NCI-H1694 (cell line): ENCODE measurements at places on chromosomes 6 and 20.

DNA sequence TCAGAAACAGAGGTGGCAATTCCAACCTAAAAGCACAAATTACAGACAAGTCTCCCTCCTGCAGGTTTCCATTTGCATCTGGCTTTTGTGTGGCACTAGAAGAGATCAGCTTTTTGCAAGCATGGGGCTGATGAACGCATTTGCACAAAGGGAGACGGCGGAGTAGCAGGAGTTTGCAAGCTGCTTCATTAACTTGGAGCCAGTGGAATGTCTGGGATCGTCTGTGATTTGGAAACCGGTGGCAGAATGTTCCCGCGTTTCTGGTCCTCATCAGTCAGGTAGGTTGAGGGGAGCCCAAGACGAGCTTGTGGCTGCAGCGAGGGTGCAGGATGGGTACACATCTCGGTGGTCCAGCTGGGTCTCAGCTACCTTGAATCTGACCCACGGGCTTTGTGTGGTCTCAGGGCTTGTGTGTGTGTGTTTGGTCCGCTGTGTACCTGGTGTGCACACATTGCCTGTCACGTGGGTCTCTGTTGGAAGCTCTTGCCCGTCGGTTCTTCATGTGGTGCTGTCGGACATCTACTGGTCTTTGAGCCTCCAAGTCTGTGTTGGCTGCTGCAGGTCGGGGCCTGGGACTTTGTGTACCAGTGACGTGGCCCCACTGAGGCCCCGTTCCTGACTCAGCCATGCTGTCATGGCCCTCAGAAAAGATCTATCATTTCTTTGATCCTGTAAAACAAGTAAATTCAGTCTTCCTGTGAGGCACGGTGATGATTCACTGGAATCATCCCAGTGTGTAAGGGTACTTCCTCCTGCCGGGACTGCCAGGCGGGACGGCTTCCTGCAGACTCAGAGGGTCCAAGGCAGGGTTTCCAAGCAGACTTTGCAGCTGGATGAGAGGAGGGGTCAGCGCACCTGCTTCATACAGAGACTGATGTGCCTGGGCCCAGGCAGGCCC lies 12.4 kb upstream of the MYT1 start:
- DNase-seq, result no peak

DNA sequence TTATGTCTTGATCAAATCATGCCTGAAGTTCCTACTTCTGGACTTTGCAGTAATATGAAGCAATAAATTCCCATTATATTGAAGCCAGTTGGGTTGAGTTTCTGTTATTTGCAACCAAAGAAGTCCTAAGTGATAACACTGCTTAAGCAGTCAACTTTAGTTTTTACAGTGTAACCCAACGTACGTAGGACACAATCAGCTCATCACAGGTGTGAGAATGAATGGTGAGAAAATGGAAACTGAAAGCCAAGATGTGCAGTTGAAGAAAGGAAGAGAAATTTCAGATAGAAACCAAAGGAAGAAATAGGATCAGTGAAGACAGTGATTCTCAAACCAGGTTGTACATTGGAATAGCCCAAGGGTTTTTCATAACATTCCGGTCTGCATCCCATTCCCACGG lies 211.4 kb upstream of the ZFP64 start:
- DNase-seq, result no peak

DNA sequence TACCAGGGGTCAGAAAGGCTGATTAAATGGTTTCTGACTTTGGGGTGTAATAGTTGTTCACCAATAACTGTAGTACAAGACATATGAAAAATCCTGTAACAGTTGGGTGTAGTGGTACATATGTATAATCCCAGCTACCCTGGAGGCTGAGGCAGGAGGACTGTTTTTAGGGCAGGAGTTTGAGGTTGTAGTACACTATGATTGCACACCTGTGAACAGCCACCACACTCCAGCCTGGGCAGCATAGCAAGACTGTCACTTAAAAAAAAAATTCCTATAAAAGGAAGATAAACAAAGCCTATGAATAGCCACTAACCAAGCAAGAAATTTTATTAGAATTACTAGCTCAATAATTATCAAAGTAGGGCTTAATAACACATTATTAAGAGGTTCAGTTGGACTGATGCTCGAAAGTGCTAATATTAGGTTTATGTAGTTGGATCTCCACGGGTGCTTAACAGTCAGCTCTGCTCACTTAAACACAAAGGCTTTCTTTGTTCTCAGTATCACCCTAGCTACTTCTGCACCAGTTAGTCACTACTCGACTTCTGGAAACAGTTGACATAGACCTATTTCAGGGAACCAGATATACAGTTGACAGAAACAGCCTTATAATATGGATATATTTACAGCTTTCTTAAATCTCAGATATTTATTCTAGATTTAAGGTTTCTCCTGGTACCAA lies 113.0 kb downstream of the MTFR2 start:
- no peak for DNase-seq

DNA sequence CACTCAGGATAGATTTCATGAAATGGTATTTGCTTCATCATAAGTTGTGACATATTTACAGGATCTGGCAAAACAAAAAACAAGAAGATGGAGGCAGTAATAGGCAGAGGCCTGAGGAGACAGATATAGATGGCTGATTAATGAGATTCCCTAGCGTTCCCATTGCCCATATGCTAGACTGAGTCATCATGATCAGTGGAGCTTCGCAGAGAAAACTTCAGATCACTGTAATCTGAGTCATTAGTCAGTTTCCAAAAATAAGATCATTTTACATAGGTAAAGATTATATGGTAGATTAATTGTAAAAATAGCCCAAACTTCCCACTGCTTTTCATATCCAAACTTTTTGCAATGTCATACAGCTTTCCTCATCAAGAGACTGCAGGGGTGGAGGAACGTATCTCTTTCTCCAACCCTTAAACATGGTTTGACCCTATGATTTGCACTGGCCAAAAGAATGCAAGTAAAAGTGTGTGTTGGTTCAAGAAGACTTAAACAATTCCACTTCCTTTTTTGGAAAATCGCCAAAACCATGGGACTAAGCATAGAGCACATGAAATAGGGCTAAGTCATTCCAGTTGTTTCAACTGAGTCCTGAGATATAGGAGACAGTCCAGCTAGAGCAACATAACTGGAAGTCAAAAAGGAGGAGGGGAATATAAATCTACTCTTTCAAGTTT lies 626.0 kb downstream of the RNF144B start:
- no peak for DNase-seq

DNA sequence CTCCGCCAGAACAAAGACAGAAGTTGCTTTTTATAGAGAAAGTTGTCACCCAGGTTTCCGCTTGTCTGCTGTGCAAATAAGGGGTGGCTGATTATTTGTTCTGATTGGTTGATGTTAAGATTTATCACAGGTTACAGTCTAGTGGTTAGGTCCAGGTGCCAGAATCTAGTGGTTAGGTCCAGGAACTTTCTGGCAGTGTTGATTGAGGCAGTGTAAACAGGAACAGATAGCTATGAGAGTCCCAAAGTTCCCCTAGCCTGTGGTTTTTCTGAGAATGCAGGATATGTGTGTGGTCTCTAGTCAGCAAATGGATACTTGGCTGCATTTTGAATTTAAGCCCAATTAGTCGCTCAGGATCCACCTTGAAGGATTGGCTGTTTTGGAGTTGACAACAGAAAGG lies 148.0 kb downstream of the TMEM200A start:
- no peak for DNase-seq

DNA sequence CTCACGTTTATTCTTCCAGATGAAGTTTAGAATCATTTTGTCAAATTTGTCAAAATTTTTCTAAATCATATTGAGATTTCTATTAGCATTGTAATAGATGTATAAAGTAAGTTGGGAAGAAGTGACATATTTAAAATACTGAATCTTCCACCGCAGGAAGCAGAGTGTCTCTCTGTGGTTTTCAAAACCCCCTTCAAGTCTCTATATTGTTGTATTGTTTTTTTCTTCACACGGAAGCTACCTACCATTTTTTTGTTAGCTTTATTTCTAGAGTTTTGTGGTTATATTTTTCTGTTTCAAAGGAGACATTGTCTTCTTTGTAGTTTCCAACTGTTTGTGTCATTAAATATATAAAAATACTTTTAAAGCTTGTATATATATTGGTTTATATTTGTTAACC lies 188.6 kb downstream of the ZDHHC14 start:
- no peak for DNase-seq

DNA sequence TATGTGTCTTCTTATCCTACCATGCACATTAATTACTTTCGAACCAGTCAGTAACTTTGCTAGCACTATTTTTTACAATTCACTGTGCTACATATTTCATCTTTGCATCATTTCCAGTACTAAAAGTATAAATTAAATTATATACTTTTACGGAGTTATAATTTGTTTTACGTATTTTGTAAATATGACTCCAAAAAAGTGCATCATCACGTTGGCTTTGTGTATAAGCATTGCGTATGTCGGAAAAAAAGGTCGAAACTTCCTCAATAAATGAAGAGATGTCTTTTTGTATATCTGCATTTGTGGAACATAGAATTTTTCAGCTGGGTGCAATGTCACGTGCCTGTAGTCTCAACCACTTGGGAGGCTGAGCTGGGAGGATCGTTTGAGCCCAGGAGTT lies 52.0 kb downstream of the USP49 start:
- no peak for DNase-seq

- no peak for DNase-seq
Measured at GRCh38 chr6:119594907-119595306, 245.3 kb upstream of the MAN1A1 start.

DNA sequence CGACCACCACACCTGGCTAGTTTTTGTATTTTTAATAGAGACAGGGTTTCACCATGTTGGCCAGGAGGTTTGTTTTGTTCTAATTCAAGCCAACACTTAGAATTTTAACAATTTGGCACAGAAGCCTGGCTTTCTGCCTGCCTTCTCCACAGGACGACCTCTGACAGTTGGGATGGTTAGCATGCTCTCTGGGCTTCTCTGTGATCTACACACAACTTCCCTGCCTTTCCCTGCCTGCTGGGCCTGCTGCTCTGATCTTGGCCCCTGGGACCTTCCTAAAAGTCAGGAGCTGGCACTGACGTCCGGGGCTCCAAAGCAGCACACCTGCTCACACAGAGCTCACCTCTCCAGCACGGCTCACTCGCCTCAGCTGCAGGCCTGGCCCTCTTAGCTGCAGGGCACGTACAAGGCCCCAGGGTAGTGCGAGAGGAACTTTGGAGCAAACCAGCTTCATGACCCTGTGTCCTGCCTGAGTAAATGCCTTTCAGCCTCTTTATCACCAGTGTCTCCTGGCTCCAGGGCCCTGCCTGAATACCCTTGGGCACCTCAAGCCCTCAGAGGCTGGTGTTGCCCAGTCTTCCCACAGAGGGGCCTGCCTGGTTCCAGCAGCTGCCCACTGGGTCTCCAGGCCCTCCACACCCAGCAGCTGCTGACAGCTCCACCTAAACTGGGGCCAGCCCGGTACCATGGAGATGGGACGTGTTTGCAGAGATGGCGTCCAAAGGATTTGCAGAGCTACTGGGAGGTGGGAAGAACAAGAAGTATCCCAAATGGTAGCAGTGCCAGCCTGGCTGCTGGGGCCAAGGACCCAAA lies 96.0 kb downstream of the PSMB1 start:
- DNase-seq, result no peak

GRCh38 chr20:50312682-50313521 lies 122.3 kb downstream of the CEBPB start:
- DNase-seq, result no peak

- DNase-seq, result no peak
Measured at GRCh38 chr6:29678114-29678513, 2.8 kb downstream of the ZFP57 start.

DNA sequence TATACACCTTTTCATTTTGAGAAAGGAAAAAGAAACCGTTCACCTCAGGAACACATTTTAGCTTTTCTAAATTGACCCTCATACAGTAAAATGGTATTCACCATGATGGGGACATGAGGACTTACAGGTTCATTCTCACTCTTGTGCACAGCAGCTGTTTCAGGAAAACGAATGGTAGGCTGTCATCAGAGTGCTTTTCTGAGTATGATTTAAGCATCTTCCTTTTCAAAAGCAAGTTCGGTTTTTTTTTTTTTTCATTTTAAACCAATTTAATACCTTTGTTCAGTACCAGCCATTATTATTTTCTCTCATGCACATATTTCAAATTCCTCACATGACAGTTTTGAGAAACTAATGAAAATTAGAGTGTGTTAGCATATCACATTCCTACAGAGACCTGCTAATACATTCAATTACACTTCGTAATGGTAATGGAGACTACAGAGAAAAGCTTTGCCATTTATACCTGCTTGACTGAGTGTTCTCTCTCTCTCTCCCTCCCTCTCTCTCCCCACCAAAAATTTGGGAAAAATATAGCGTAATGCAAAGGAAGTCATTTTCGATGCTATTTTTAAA lies 129.2 kb downstream of the SAMD5 start:
- DNase-seq, result no peak

- DNase-seq, result no peak
Measured at GRCh38 chr20:3729811-3730540, 2.5 kb upstream of the HSPA12B start.

DNA sequence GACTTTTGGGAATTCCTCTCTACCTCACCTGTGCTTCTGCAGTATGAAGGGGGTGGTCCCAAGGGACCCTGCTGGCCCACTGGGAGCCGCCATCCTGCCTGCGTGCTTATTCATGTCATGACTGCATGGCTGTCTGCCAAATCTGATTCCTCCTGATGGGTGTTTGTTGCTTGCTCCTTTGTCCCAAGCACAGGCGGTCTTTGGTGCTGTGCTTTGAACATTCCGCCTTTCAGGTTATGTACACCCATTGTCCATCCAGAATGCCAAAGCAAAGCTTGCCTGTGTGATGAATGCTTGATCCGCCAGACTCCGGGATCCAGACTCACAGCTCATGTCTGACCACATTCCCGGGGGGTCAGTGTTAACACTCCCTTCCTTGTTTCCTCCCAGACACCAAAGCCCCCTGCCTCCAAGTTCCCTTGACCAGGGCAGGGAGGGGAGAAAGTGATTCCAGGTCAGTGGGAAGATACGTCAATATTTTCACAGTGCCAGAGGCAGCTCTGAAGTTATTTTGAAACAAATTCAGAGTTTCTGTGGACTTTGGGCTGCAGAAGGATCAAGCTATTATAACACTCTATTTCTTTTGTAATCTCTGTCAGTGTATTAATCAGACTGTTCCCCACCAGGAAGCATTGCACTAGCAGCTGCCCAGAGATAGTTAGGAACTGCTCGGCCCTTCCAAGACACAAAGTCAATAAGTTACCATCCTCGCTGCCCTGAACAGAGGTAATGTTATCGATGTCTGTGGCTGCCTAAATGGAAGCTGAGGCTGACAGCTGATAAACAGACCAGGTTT lies 9.5 kb downstream of the DAAM2 start:
- no peak for DNase-seq

- no peak for DNase-seq
Measured at GRCh38 chr6:90005048-90005827, 111.0 kb downstream of the GJA10 start.
